ENCODE measurements at places on chromosomes 6 and 20.

- no peak for DNase-seq
Observed at GRCh38 chr6:47126647-47127391, 84.7 kb upstream of the ADGRF1 start.

- no peak for DNase-seq
Observed at GRCh38 chr20:51609251-51609650, 66.7 kb upstream of the NFATC2 start.

- no peak for DNase-seq
Observed at GRCh38 chr6:111423960-111424846, 58.8 kb downstream of the REV3L start.

- DNase-seq, result no peak
Observed at GRCh38 chr20:24445510-24446170, 23.8 kb upstream of the SYNDIG1 start.

GRCh38 chr20:46076806-46077205, 13.0 kb downstream of the NCOA5 start:
- no peak for DNase-seq

- no peak for DNase-seq
Observed at GRCh38 chr6:17002123-17002522, 99.7 kb upstream of the STMND1 start.

DNA sequence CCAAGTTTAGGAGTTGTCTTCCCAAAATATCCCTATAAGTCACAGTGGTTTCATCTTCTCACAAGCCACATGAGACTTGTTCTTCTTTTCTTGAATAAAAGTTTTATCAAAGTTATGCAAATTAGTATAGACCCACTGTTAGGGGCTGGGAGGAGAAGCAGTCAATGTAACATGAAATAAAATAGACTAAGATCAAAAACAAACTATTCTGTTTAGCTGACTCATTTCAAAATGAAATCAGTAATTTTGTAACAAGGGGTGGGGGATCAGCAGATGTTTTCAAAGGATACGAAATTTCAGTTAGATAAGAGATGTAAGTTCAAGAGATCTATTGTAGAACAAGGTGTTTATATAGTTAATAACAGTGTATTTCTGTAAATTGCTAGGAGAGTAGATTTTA, 339.6 kb upstream of the PRDM1 start:
- DNase-seq, result no peak

GRCh38 chr6:118783931-118784550, 109.9 kb upstream of the ASF1A start:
- DNase-seq, result no peak

- DNase-seq, result no peak
Observed at GRCh38 chr20:46051556-46052308, 22.7 kb downstream of the SLC12A5 start.

DNA sequence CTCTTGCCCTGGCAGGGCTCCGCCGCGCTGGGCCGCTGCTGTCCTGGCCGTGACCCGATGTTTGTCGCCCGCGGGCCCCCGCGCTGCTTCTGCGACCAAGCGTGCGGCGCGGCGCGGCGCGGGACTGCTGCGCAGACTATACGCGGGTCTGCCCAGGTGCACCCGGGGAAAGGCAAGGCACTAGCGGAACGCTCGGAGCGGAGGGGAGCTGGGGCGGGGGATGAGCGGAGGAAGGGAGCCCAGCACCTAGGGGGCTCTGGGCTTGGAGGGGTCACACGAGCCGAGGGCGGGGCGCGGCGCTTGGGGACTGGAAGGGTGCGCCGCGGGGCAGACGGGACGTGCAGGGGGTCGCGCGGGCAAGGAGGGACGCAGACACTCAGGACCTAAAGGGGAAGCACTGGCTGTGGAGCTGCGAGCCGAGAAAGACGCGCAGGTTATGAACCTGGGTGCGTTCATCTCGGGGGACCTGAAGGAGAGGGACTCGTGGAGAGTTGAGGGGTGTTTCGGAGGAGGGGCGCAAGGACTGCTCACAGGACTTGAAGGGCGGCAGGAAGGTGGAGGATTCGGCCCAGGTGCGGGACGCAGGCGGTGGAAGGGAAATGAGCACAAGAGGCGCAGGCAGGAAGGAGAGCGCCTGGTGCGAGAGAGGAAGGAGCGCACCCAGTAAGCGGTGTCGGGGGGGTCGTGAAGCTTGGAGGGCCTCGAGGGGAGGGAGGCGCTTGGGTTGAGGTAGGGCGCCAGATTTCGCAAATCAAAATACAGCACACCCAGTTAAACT, 40.8 kb upstream of the ZNFX1 start:
- DNase-seq, result no peak

- no peak for DNase-seq
Observed at GRCh38 chr6:100099189-100100074, 105.4 kb upstream of the MCHR2 start.

DNA sequence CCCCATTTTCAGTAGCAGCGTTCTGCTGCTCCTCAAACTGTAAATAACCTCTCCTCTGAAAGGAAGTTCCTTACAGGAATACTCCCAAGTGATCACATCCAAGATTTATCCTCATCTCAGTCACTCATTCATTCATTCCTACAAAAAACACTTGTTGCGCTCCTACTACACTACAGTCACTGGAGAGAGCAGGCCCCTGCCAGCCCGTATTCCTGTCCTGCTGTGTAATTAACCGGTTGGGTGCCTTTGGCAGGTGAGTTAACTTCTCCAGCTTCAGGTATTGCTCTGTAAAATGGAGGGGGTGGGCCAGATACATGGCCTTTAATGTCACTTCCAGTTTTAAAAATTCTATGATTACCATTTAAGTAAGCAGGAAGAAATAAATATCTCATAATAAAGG, 15.0 kb upstream of the ZBTB24 start:
- DNase-seq, result no peak

- DNase-seq, result no peak
Observed at GRCh38 chr6:88422831-88423230, 256.7 kb upstream of the CNR1 start.

DNA sequence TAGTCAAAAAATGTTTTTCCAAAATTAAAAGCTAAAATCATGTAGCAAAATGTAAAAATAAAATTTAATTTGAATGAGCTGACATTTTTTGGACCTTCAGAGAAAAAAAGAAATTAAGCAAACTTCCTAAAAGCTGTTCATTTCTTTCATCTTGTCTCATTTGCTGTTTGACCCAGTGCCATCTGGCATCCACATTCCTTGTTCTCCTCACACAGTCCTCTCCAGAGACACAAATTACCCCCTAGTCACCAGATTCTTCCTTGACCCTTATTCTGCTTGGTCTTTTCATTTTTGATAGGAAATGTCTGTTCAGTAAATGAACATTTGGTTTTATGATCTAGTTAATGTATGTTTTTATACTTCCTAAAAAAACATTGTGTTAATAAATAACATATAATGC, 55.2 kb downstream of the HDDC2 start:
- no peak for DNase-seq

DNA sequence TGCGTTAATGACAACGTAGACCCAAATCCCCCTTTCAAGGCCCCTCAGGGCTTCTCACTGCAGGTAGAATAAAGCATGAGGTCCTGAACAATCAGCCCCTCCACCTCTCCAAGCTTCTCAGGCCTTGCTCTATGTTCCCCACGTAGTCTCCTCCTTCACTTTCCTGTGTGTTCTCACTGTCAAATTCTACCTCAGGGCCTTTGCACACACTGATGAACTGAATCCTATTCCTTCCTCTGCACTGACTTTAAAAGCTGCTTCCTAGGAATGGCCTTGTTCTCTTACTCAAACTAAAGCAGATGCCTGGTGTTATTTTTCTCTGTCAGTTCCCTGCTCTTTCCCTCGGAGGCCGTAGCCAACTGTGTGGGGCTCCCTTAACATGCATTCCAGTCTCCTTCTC, 66.8 kb upstream of the EDN1 start:
- DNase-seq, result no peak

DNA sequence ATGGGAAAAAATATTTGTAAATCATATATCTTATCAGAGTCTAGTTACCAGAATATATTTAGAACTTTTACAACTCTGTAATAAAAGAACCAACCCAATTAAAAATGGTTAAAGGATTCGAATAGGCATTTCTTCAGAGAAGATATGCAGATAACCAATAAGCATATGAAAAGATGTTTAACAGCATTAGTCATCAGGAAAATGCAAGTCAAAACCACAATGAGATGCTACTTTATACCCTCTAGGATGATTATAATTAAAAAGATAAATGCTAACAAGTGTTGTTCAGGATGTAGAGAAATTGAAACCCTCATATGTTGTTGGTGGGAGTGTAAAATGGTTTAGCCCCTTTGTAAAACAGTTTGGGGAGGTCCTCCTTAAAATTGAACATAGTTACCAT, 94.1 kb downstream of the LRRC1 start:
- DNase-seq, result no peak

DNA sequence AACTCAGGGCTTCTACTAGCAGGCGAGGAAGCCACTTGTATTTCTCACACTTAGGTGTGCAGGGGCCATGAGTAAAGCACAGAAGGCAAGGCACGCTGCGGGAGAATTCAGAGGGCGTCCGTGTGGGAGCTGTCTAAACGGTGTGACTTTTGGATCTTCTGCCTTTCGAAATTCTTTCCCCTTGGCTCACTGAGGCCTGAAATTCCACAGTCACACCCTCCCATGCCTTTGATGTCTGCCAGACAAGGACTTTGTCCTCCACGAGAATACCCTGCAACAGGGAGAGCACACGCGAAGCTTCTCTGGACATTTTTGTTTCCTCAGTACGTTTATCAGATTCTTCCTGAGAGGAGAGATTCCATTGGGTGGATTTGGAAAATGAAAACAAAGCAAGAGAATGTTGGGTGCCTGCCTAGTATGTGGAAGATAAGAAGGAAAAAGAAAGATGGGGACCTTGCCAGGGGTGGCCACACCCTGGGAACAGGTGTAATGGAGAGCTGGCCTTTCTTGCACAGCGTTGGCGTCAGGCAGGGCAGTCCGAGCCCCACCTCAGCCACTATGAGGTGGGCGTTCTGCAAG, 235.7 kb downstream of the MYLK4 start:
- DNase-seq, result no peak

- DNase-seq, result no peak
Observed at GRCh38 chr6:160509610-160510009, 154.5 kb downstream of the LPA start.

DNA sequence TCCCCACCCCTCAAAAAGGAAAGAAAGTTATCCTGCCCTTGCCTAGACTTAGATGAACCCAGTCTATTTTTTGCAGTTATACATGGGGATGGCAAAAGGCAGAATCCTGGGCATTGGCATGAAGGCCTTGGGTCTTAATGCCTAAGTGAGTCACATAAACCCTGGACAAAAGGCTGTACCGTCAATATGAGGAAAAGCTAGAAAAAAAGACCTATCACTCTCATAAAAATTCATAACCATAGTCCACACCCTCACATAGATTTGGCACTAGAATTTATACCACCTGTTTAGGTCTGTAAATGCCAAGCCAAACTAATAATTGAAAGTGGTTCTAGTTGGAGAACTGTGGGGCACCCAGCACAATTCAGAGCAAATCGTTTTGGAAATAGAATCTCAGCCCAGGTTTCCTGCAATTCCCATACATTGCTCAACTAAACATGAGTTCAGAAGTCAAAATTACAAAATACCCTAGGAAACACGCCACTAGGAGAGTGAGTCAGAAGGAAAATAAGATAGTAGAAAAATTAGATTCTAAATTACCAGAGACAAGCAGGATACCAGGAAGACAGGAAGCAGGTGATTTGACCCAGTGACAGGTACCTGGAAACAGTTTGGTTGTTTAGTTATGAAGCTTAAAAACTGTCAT, 70.4 kb upstream of the FUCA2 start:
- no peak for DNase-seq

DNA sequence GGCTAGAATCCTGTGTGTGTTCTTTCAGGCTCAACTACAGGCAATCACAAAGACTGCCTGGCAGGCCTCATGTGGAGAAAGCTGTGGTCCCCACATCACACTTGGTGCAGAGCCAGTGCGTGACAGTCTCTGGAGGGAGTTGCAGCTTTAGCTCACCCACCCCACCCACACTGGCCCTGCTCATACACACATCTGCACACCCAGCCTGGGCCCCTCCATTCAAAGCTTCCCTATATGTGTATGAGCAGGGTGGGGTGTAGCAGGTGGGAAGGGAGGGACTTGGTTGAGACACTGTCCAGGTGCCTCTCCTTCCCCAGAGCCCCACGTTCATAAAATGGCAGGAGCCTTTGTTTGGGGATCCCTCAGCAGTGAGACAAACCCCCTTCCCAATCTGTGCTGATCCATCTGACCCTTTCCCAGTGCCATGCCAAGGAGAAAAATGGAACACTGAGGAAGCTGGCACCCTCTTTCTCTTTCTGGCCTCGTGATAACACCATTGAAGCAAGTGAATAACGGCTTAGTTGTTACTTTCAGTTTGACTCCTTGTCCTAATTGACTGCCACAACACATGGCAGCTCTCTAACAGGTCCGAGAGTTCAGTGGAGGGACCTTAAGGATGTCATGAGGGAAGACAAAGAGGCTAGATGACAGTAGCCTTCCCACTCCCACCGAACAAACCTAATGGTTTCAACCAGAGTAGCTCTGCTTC, 53.8 kb upstream of the NRSN1 start:
- no peak for DNase-seq

GRCh38 chr6:8108031-8108660, 5.8 kb upstream of the EEF1E1 start:
- no peak for DNase-seq

- no peak for DNase-seq
Observed at GRCh38 chr6:3729603-3730344, 21.7 kb downstream of the PXDC1 start.

GRCh38 chr6:80446454-80447045, 340.1 kb downstream of the BCKDHB start:
- no peak for DNase-seq

GRCh38 chr20:39283464-39283863, 321.3 kb downstream of the DHX35 start:
- DNase-seq, result no peak

- no peak for DNase-seq
Observed at GRCh38 chr6:65186826-65187225, 520.2 kb downstream of the EYS start.

DNA sequence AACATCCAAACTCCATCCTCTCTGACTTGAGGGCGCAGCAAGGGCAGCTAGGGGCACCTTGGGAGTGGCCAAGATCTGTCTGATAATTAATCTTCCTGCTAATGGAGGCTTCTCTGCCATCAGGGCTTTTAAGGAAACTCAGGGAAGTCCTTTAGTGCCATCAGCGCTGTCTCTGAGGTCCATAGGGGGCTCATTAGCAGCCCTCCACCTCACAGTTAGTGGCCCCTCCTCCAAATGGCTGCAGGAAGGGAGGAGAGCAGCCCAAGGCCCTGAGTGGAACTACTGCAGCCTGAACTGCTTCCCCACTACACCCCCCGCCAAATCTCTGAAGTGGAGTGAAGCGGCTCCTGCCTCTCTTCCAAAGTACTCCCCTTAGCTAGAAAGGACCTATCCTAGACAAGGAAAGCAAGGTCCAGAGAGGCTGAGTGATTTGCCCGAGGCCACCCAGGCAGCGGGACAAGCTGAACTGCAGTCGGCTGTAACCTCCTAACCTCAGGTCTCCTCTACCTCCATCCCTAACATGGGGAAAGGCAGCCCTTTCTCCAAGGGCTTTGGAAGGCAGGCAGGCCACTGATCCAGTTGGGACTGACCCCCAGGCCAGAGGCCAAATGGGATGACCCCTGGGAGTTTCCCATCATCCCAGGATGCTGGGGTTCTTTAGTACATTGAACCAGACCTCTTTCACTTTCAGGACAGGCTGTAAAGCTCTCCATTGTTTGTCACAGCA, 39.5 kb upstream of the ZFAND3 start:
- no peak for DNase-seq

GRCh38 chr6:12182676-12183075, 107.5 kb upstream of the EDN1 start:
- no peak for DNase-seq
